ENCODE measurements at places on chromosomes 1 and 21.

DNA sequence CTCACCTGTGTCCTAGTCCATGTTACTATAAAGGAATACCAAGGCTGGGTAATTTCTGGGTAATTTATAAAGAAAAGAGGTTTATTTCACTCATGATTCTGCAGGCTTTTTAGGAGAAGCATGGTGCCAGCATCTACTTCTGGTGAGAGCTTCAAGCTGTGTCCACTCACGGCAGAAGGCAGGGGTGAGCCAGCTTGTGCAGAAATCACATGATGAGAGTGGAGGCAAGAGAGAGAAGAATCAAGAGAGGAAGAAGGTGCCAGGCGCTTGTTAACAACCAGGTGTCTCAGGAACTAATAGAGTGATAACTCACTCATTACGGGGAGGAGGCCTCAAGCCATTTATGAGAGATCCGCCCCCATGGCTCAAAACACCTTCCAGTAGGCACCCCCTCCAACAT is 67.5 kb upstream of the CD34 start:
- DNase-seq, result no peak

DNA sequence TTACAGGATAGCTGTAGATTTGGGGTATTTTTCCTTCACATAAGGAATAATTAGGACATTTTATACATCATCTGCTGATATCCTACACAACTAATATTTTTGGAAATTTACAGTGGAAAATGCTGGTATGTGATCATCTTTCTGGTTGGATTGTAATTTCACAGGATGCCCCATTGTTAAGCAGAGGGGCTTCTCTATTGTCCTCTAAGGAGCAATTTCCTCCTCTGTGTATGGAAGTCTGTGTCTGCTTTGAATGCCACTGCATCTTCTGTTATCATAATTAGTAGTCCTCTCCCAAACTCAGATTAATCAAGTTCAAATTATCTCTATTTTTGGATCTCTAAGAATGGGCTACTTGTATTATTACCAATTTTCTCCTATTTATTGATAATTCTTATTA is 988.1 kb upstream of the B3GALT2 start:
- DNase-seq, result no peak

DNA sequence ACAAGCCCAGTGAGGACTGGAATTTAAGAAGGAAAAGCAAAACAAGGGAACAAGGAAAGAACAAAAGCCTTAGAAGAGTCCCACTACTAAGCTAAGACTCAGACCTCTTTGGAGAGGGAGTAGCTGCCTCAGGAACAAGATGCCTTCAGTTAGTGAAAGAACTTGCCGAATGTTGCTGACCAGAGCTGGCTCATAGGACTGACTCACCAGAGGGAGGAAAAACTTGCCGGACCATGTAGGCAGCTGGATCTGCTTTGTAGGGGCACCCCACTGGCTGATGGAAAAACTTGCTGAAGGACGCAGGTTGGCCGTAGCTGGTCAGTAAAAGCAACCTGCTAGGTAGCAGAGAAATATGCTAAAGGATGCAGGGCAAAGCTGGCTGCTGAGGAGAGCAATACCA is 15.3 kb upstream of the ZSWIM5 start:
- no peak for DNase-seq

DNA sequence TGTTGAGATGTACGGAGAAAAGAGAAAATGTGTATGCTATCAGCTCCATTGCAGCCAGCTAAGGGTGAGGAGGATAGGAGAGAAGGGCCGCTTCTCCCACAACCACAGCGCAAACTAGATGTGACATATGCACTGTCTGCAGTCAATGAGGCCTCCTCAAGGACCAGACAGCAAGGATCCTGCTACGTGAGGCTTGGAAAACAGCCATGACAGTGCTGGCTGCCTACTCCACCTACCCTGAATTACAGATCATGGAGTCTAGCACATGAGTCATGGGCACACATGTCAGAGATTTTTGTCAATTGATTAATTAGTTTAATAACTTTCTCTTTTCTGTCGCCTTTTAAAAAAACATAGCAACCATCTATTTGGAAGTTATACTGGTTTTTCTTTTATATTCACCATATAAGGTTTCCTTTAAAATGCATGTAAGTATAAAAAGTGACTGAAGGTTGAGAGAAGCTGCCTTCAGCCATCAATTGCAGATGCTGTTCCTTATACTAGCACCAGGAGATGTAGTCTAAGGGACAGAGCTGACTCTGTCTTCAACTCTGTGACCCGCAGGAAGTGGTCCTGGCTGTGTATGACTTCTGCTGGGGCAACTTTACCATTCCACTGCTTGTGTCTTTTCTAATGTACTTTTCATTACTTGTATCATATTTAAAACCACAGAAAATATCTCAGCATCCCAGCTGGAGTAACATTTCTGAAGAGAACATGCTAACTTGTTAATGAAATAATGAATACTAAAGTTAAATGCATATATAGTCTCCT is 3.1 kb downstream of the VPS26C start:
- no peak for DNase-seq

- DNase-seq, result no peak
These were observed 185.5 kb downstream of the RYR2 start for GRCh38 chr1:237227476-237227875.

DNA sequence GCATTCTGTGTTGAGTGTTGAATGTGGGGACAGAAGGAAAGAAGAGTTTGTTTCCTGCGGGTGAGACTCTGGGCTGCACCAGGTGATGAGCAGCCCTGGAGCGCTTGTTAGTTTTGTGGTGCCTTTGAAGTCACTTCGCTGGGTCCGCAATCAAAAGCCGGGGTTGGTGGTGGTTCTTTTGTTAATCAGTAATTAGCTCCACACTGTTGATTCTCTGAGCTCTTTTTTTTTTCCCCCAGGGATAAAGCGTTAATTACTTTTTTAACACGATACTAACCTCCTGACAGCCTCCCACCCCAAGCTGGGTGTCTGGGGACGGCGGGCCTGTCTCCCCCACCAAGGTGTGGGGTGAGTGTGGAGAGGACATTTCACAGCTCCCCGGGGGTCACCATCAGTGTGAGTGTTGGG is 56.6 kb downstream of the AGPAT3 start:
- peak; percentile 21 for DNase-seq

- DNase-seq, result no peak
These were observed 43.8 kb downstream of the GPR52 start for GRCh38 chr1:174491606-174492005.

DNA sequence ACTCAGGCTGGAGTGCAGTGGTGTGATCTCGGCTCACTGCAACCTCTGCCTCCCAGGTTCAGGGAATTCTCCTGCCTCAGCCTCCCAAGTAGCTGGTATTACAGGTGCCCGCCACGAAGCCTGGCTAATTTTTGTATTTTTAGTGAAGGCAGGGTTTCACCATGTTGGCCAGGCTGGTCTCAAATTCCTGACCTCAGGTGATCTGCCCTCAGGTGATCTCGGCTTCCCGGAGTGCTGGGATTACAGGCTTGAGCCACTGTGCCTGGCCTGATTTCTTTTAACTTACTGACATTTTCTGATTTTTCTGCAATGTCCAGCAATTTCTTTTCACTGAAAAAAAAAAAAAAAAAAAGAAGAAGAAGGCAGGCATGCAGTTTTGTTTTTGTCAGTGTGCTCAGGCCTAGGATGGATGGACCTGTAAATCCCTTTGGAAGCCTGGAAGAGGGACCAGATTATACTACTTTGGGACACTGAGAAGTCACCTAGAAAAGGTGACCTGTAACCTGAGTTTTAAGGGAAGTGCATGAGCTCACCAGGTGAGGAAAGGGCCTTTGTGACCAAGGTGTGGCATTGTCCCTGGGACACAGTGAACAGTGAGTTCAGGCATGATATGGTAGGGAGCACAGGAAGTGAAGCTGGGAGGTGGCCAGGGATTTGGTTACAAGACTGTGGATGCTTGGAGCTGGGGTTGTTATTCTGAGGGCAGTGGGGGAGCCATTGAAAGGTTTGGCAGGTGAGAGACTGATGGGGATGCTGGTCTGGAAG is 2.7 kb upstream of the TMEM61 start:
- DNase-seq, result no peak

GRCh38 chr1:55140546-55140983 is 74.6 kb downstream of the USP24 start:
- DNase-seq, result peak; percentile 72

DNA sequence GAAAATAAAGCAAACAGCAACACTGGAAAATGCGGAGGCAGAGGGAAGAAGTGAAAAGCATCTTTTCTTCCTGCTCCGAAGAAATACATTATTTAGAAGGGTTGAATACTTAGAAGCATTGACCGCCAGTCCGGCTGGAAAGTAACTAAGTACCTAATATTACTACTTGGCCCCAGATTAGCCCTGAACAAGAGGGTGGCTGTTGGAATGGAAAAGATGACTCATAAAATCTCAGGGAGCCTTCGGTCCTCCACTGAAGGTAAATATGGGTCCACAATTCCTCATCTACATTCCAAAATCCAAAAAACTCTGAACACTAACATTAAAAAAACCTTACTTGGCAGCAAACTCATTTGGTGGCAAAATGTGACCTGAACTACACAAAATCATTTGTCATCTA is 40.1 kb downstream of the BCAR3 start:
- DNase-seq, result no peak

DNA sequence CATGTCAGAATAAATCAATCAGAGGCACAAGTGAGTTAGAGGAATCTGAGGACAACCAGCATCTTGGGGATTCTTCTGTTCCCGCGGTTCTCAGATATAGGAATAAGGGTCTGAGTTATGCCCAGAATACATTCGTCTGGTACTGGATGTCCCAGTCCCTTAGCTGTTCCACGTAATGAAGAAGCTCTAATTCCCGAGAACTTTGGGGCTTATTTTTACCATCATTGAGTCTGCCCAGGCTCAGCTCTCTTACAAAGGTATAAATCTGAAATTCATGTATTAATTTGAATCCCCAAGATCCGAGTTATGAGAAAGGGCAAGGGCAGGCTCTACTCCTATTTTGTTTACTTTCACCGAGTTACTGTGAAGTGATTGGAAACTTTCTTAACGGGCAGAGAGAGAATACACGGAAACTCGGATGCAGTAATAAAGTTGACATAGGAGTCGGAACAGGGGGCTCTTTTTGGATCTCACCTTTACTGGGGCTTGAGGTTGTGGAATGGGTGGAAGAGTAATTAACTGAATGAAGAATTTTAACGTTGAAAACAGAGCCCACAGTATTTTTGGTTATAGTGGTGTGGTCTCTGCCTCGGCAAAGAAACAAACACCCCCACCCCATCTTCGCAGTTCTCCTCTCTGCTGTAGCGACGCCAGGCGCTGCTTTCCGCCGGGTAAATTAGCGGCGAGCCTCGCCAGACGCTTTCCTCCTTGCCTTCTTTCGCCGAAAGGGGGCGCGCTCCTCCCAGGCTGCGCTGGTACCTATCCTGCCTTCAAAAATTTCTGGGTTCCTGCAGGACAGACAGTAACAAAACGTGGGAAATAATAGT is 7.1 kb downstream of the PRRX1 start:
- no peak for DNase-seq

DNA sequence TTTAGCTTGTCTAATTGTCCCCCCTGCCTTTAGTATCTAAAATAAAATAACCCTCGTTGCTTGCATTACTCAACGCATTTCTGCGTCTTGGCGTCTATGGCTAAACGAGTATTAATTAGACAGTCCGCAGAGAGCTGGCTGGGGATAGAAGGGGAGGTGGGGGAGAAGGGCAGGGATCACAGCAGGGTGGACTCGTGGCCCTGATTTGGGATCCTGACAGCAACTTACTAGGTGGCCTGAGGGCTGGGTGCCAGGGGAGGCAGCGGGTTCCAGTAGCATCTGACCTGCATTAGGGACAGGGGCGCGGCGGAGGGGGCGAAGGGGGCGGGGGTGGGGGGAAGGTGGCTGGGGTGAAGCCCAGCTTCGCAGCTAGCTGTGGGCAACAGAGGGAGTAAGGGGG is 1.1 kb upstream of the BACE2 start:
- no peak for DNase-seq

DNA sequence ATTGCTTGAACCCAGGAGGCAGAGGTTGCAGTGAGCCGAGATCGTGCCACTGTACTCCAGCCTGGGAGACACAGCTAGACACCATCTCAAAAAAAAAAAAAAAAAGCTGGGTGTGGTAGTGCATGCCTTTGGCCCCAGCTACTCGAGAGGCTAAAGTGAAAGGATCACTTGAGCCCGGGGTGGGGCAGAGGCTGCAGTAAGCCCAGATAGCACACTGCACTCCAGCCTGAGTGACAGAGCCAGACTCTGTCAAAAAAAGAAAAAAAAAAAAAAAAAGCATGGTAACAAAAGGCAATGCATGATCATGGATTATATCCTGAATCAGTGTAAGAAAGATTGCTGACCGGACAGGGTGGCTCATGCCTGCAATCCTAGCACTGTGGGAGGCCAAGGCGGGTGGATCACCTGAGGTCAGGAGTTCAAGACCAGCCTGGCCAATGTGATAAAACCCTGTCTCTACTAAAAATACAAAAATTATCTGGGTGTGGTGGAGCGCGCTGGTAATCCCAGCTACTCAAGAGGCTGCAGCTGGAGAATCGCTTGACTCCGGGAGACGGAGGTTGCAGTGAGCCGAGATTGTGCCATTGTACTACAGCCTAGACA is 76.3 kb downstream of the RUSC1 start:
- no peak for DNase-seq

DNA sequence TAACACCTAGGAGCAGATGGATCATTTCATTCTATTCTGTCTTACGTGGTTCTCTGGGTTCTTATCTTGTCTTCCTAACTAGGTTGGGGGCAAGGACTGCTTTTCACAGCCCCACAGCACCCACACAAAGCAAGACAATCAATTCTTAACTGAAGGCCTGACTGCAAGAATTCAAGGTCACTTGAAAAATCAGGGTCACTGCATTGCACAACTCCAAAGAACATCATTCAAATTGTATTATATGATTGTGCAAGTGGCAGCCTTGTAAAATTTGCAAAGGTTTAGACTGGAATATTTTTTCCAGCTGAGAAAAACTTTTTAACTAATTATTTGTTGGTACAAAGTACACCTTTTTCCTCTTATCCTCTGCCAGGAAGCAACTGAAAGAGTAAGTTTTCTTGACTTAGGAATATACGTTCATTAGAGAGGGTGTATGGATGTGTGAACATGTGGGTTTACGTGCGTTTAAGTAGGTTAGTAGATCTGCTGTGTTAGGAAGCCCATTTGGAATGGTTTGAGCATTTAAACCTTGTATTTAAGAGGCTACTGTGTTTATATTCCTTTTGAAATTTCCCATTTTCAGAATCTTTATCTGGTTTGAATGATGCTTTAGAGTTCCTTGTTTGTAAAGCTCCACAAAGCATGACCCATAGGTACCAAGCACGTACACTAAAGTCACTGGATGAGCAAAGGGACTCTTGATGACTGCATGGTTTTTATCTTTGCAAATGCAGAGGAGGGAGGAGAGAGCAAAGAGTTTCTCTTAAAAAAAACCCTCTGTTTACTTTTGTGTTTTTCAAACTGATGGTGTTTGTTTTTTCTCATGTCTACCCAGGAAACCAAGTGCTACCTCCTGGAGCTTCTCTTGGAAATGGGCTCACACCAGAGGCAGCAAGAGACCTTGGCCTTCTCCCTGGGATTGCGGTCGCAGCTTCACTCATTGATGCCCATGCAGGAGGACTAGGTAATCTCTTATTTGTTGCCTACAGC is 214.9 kb downstream of the FGGY start:
- no peak for DNase-seq

DNA sequence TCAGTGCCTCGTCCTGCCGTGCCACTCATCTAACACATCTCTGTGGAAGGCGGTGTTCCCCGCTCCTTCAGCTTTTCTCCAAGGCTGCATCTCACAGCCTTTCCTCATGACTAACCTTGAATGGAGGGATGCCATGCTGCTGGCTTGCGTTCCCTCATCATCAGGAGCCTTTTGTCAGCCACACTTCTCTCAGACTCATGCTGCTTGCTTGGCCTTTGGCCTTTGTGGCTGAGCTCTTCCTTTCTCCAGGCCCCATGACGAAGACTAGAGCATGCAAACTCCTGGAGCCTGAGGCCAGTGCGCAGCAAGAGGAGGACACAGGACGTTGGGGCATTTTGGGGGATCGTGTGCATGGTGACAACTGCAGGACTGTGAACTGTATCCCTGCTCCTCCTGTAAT is 70.8 kb downstream of the SYT2 start:
- no peak for DNase-seq
